ENCODE measurements at places on chromosomes 6 and 20. TPM values are rescaled to one million over a fixed set of nuclear protein-coding genes. Genes with fewer than 3 reads are reported as not detected.

The MRAP2 gene
- not detected for total RNA-seq

The SLC17A3 gene
- not detected for total RNA-seq

The ANKRD66 gene
- not detected for total RNA-seq

The PLN gene
- total RNA-seq, result not detected

The GGTLC1 gene
- total RNA-seq, result not detected

The TMEM14C gene
- 70.9 TPM for total RNA-seq

The GABRR1 gene
- total RNA-seq, result not detected

The LTA gene
- total RNA-seq, result 128 TPM

The RAB44 gene
- not detected for total RNA-seq

The PEDS1 gene
- 14.5 TPM for total RNA-seq

Measured in Karpas-422 (cell line).